ENCODE measurements at places on chromosomes 7 and 10.

DNA sequence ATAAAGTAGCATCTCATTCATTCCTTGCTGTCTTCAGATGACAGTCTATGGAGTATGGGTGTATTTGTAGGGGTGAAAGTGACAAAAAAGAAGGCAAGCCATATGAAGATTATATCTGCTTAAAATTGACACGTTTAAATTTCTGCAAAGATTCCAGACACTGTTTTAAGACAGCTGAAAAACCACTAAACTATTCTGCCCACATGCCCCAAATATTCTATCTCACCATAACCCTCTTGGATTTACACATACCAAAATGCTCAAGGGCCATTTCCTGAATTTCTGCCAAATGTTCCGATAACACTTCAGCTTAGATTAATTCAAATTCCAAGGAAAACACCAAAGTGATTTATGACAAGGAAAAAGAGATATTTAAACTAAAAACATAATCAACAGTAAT, 99.9 kb upstream of the IL6 start:
- no peak for DNase-seq

- DNase-seq: no peak
These were observed 74.3 kb upstream of the SHH start for GRCh38 chr7:155886391-155887173.

DNA sequence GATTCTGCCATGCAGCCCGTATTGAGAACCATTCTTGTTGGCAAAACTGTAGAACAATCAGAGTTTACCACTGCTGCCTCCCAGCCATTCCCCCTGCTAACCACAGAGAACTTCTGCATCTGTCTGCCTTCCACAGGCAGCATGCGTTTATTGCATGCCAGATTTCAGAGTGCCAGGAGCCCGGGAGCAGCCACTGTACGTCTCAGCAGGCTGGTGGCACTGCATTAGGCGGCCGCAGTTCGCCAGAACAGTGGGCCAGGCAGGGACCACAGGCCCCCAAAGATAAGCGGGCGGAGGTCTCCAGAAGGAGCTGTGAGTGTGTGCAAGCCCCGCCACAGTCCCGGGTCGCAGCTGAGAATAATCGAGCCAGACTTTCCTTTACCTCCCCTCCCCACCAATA, 31.8 kb downstream of the ZNF467 start:
- no peak for DNase-seq

GRCh38 chr10:48811461-48811860, 126.8 kb downstream of the WDFY4 start:
- DNase-seq: no peak

DNA sequence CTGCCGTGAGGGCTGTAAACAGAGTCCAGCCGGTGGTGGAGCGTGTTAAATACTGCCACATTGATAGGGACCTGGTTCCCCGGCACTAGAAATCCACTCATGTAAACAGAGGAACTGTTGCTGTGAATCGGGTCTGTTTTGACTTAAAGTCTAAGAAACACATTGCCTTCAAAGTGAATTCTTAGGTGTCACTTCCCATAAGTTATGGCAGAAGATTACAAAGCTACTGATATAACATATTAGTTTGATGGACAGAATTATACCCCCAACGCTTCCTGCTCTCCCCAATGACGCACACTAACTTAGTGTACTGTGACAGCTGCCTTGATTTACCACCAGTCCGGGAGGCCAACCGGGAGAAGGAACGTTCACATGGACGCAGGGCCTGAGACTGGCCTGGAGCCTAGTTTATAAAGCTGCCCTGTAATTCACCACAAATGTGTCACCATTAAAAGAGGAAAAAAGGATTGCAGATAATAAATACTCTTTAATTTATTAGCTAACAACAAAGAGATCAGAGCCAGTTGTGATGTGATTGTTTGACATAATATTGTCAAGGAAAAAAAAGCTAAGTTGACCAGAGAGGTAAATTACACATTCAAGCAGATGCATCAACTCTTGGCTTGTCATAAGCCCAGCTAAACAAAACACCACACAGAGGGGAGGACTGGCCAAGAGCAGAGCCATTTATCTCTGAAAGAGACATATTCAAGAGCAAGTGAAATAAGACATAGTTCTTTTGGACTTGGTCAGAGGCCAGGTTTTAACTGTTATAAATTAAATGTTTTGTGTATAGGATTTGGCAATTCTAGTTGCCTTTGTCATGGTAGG, 820.6 kb downstream of the LRMDA start:
- no peak for DNase-seq

GRCh38 chr10:95792211-95792780, 36.3 kb downstream of the ENTPD1 start:
- no peak for DNase-seq

- DNase-seq: no peak
These were observed 246.1 kb downstream of the TNS3 start for GRCh38 chr7:47335557-47336471.

DNA sequence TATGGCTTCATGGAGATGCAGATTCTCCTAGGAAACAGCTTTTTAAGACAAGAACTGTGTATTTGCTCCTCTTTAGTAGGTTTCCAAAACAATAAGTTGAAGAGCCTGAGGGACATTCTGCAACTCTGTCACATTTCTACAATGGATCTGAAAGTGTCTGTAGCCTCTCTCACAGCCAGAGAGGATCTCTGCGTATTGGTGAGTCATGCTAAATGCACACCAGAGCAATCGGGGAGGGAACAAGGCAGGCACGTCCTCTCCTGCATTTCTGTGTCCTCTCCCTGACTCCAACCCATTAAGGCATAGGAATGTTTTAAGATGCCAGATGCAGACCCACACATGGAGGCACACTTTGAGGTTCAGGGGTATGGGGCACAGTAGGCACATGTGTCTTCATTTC, 1126.4 kb upstream of the GHITM start:
- no peak for DNase-seq

GRCh38 chr10:98610301-98610700, 163.6 kb upstream of the HPS1 start:
- no peak for DNase-seq

DNA sequence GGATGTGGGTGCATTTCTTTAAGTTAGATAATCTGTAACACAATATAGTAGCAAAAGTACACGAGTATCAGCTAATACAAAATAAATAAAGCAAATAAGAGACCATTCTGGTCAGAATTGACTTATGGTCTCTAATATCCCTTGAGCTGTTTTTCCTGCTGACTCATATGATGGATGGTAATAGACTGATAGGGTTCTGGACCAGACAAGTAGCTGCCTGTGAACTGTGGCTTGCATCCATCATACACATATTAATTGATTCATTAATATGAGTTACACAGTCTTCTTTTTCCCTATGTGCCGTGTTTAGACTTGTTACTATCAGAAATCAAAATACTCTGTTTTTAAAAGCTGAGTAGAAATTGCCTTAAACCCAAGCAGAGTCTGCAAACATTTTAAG, 762.8 kb downstream of the GATA3 start:
- DNase-seq: no peak

All from activated naive CD4-positive, alpha-beta T cell (primary cell).